ENCODE measurements at places on chromosomes 5 and 9. TPM values are rescaled to one million over a fixed set of nuclear protein-coding genes. Genes with fewer than 3 reads are reported as not detected.

FOCAD gene
- 18.8 TPM for total RNA-seq

DROSHA gene
- total RNA-seq: 92.6 TPM

STPG3 gene
- total RNA-seq: not detected

DNA sequence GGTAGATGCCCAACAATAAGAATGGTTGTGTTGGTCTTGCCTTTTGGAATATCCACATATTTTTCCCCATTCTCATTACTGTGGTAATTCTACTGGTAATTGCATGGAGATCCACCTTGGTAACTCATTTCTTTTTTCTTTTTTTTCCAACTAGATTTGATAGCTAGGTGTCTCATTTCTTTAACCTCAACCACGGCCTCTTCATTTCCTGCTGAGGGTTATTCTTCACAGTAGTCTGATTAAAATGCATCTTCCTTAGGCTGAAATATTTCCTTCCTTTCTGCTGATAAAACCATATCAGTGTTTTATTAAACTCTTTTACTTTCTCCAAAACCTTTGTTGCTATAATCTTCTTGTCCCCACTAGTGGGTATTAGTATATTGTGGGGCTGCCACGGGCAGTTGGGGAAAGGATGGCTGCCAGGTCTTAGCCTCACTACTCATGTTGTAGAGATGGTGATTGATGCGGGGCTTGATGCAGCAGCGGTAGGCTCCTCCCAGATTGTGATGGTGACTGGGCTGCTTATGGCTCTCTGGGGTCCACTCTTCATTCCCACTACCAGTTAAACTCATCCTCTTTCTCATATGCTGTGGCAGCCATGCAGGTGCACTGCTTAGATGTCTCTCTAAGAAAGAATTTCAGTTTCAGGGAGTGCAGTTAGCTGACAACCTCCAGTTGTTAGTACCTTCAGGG, 35.9 kb downstream of the KIF2A start:
- H3K27ac ChIP-seq: peak overlapping the region; percentile 26
- H3K4me3 ChIP-seq: no peak overlapping the region
- peaks cover 53% of the 10 kb centered on the region for H3K4me1 ChIP-seq
- no peaks in the 10 kb centered on the region for H3K27me3 ChIP-seq

- peaks cover 64% of the 10 kb centered on the region for H3K36me3 ChIP-seq
- no peaks in the 10 kb centered on the region for H3K4me1 ChIP-seq
- H3K27me3 ChIP-seq: no peaks in the 10 kb centered on the region
- DNase-seq: no peak
- H3K27ac ChIP-seq: no peak overlapping the region
- H3K4me3 ChIP-seq: no peak overlapping the region
Observed at GRCh38 chr9:113538701-113539430, 75.3 kb downstream of the RGS3 start.

DNA sequence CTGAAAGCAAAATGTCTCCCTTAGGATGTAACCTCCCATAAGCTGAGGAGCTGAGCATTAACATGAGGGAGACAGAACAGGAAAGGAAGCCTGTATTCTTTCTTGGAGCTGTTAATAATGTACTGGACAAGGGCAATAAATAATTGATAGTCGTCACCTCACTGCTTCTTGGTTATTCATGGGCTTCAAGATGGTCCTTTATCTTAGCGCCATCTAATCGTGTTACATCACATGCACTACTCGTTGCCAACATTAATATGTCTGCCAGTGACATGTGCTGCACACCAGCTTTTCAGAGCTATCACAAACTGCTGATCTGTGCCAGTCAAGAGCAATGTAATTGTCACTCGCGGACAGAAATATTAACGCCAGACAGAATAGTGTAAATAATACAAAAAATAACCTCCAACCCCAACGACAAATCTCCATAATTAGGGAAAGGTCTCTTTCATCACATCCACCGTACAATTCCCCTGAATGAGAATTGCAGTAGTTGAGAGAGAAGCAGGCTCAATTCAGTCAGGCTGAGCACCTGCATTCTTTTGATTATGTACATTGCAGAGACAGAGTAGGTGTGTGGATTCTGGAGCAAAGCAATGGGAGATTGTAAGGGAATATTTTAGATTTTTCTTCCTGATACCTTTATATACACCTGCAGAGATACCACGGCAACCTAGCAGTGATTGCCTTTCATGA, 267.1 kb downstream of the SPATA31D1 start:
- DNase-seq: no peak
- no peaks in the 10 kb centered on the region for H3K36me3 ChIP-seq
- no peak overlapping the region for H3K4me3 ChIP-seq
- no peaks in the 10 kb centered on the region for H3K4me1 ChIP-seq
- no peak overlapping the region for H3K27ac ChIP-seq

DNA sequence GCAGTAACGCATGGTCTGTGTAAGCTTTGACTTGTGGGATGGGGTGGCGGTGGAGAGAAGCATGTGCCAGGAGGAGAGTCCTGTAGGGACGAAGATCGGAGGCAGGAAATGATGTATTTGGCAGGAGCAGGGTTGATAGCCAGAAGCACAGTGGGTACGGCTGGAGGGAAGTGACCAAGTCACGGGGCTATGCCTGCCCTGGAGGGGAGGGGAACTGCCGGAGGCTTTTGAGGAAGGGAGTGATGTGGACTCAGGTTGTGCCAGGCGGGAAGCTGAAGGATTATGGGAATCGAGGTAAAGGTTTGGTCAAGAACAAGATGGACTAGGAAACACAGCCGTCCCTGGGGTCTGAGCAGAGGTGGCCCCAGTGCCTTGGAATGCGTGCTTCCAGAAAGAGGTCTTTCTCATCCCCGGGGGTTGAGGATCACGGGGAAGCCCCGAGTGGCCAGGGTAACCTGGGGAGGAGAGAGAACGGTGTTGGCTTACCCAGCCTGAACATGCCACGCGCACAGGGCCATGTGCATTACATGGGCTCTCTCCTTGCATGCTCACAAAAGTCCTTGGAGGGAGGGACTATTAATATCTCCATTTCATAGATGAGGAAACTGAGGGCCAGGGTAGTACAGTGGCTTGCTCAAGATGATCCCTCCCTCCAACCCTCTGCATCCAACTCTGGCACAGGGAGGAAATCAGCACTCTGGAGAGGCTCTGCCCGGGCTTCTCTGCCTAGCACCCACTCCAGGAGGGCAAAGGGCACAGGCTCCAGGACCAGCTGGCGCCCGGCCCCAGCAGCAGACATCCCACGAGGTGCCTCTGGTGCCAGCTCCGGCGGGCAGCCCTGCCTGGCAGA, 253.8 kb downstream of the PBX3 start:
- no peak overlapping the region for H3K27ac ChIP-seq
- no peak for DNase-seq
- H3K4me1 ChIP-seq: no peaks in the 10 kb centered on the region
- H3K36me3 ChIP-seq: no peaks in the 10 kb centered on the region
- no peaks in the 10 kb centered on the region for H3K27me3 ChIP-seq

GRCh38 chr9:34185778-34186551, 7.1 kb downstream of the UBAP1 start:
- peak; percentile 61 for DNase-seq
- H3K27ac ChIP-seq: no peak overlapping the region
- no peak overlapping the region for H3K4me3 ChIP-seq
- no peaks in the 10 kb centered on the region for H3K27me3 ChIP-seq

CTNNA1 gene
- total RNA-seq: 22.7 TPM

DNA sequence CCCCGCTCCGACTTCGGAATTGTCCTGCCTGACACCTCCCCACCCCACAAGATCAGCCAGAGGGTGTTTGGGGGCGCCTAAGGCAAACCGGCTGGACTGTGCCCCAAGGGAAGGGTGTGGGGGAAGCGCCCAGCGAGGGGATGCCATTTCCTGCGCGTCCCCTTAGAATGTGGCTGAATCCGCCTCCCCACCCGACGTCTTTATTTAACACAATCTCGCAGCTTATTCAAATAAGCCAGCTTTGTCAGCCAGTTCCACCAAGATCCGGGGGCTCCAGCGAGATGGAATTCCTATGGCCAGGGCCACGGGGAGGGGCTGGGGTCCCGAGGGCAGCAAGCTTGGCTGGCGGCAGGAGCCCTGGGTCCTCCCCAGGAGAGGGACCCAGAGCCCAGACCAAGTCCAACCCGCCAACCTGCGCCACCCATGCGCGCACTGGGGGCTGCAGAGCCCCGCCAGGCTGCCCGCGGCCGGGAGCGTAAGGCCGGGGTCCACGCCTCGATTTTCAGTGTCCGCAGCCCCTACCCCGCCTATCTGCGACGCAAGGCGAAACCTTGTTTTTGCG, 7.4 kb downstream of the IRX4 start:
- H3K36me3 ChIP-seq: no peaks in the 10 kb centered on the region
- H3K27me3 ChIP-seq: peaks cover 17% of the 10 kb centered on the region
- H3K4me1 ChIP-seq: no peaks in the 10 kb centered on the region
- no peak overlapping the region for H3K27ac ChIP-seq
- no peak for DNase-seq

GRCh38 chr9:129619787-129620668, 873 bp downstream of the C9orf50 start:
- H3K27ac ChIP-seq: no peak overlapping the region
- peaks cover 25% of the 10 kb centered on the region for H3K4me1 ChIP-seq
- peaks cover 17% of the 10 kb centered on the region for H3K27me3 ChIP-seq
- H3K4me3 ChIP-seq: no peak overlapping the region

BHMT2 gene
- total RNA-seq: not detected

GRCh38 chr9:98980291-98980690, 36.6 kb downstream of the COL15A1 start:
- H3K4me1 ChIP-seq: peaks cover 2% of the 10 kb centered on the region
- DNase-seq: no peak
- H3K27ac ChIP-seq: no peak overlapping the region
- H3K36me3 ChIP-seq: no peaks in the 10 kb centered on the region
- no peaks in the 10 kb centered on the region for H3K27me3 ChIP-seq

HK3 gene
- total RNA-seq: 1.5 TPM

PROB1 gene
- total RNA-seq: 1.2 TPM

- peaks cover 12% of the 10 kb centered on the region for H3K4me1 ChIP-seq
- H3K27me3 ChIP-seq: peaks cover 10% of the 10 kb centered on the region
- DNase-seq: no peak
- no peak overlapping the region for H3K4me3 ChIP-seq
- H3K27ac ChIP-seq: no peak overlapping the region
Observed at GRCh38 chr9:124661271-124661670, 109.8 kb downstream of the NR6A1 start.

PCDHGC5 gene
- total RNA-seq: not detected

WDR38 gene
- total RNA-seq: not detected

- H3K4me1 ChIP-seq: no peaks in the 10 kb centered on the region
- no peak for DNase-seq
- H3K27ac ChIP-seq: no peak overlapping the region
- no peak overlapping the region for H3K4me3 ChIP-seq
- H3K27me3 ChIP-seq: no peaks in the 10 kb centered on the region
Observed at GRCh38 chr9:97293207-97293721, 14.2 kb upstream of the CCDC180 start.

GRCh38 chr5:109748546-109748945, 58.8 kb downstream of the MAN2A1 start:
- no peak overlapping the region for H3K27ac ChIP-seq
- H3K27me3 ChIP-seq: no peaks in the 10 kb centered on the region
- no peak overlapping the region for H3K4me3 ChIP-seq
- DNase-seq: no peak
- no peaks in the 10 kb centered on the region for H3K36me3 ChIP-seq

GRCh38 chr9:8693464-8693863, 893.9 kb upstream of the DMAC1 start:
- no peaks in the 10 kb centered on the region for H3K27me3 ChIP-seq
- no peak overlapping the region for H3K4me3 ChIP-seq
- no peak for DNase-seq
- no peak overlapping the region for H3K27ac ChIP-seq
